ENCODE measurements at places on chromosomes 16 and 17. TPM values are rescaled to one million over a fixed set of nuclear protein-coding genes. Genes with fewer than 3 reads are reported as not detected.

SLC5A10 gene
- total RNA-seq = not detected

LGALS9 gene
- total RNA-seq = 1.00 TPM

TSPAN10 gene
- 1.3 TPM for total RNA-seq

ENPP7 gene
- not detected for total RNA-seq

CCL11 gene
- total RNA-seq = 0.12 TPM

GNG13 gene
- not detected for total RNA-seq

CTRB2 gene
- not detected for total RNA-seq

SOST gene
- total RNA-seq = not detected

KRTAP4-3 gene
- not detected for total RNA-seq

DUXB gene
- not detected for total RNA-seq

TLCD3B gene
- 0.22 TPM for total RNA-seq

WRAP53 gene
- 9.8 TPM for total RNA-seq

RANGRF gene
- total RNA-seq = 9.7 TPM

RUSF1 gene
- 55.2 TPM for total RNA-seq

NPIPA2 gene
- 1.00 TPM for total RNA-seq

MYH13 gene
- not detected for total RNA-seq

KRTAP17-1 gene
- 0.12 TPM for total RNA-seq

TNFRSF13B gene
- total RNA-seq = not detected

CACNA1H gene
- total RNA-seq = 22.6 TPM

TMED6 gene
- total RNA-seq = 0.11 TPM
